ENCODE measurements at places on chromosomes 1 and 21.

- DNase-seq, result no peak
Measured at GRCh38 chr1:16888860-16889816, 6.6 kb upstream of the RNU1-2 start.

DNA sequence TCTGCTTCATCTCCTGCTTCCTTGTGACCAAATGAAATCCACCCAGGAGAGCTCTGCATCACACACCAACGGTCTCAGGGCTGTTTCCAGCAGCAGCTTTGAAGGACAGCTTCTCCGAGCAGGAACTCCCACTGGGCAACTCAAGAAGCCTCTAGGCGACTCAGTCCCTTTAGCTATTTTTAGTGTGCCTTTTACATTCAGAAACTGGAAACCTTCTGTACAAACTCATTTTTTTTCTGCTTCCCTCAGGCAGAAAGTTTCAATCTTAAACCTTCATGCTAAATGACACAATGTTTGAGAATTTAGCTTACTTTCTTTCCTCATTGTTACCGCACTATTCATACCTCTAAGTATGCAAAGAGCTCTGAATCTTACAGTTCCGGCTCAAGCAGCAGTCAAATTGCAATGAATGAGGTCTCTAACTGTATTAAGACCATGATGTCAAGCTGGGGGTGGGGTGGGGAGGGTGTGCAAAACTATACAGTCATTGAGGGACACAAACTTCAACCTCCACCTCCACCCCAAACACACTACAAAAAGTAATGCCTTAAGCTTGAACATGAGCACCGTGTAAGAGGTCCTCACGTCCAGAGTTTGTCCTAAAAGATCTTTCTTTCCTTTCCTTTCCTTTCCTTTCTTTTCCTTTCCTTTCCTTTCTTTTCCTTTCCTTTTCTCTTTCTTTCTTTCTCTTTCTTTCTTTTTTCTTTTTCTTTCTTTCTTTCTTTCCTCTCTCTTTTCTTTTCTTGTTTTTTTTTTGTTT lies 16.4 kb upstream of the TARBP1 start:
- DNase-seq, result peak; percentile 87

DNA sequence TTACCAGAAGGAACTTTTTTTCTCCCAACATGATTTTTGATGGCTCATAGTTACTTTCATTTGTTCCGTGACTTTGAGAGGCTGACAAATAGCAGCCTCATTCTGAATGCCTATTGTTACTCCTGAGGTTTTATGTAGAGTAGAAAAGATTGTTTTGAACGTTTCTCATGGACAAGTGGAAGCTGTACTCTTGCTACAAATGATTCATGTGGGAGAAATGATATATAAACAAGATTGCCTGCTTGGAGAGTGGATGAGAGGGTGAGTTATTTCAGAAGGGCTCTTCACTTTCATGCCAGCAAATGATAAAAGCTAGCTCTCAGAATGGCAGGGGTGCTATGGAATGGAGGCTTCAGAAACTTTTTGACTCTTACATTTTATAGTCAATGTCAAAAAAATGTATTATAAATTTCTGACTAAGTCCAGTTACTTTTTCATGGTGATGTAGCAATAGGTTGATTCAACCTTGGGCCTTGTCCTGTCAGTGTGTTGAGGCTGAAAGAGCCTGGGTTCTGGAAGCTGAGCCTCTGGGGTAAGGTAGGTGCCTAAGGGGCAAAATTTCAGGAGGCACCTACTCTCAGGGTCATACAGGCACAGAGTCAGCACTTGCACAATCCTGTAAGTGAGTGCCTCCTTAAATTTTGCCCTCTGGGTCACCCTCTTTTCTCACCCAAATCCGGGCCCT lies 19.4 kb downstream of the JUN start:
- peak; percentile 46 for DNase-seq

DNA sequence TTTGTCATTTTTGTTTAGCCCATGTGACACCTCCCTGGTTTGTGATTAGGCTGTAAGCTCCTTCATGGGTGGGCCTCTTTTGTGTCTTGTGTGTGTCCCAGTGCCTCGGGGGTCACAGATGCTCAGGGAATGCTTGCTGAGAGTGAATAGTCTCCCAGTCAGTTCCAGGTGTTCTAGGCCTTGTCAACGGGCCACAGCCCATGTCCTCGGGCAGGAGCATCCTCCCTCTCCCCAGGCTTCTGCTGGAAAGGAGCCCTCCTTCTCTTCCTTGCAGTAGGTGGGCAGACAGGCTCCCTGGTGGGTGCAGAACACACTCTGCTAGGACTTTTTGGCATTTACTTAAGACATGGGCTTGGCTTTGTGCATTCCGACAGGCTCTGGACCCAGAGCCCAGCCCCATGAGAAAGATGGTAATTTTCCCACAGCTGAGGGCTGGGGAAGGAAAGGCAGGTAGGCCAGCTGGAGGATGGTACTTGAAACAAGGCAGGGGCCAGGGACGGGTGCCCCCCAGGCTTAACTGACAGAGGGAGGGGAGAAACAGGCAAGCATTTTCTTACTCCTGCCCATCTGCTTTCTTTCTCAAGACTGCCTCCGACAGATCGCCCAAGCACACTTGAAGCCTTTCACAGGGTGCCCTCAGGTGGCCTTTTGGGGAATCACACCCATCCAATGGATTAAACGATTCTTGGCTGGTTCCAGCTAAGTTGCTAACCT lies 7.1 kb upstream of the CPLANE2 start:
- DNase-seq, result peak; percentile 45

DNA sequence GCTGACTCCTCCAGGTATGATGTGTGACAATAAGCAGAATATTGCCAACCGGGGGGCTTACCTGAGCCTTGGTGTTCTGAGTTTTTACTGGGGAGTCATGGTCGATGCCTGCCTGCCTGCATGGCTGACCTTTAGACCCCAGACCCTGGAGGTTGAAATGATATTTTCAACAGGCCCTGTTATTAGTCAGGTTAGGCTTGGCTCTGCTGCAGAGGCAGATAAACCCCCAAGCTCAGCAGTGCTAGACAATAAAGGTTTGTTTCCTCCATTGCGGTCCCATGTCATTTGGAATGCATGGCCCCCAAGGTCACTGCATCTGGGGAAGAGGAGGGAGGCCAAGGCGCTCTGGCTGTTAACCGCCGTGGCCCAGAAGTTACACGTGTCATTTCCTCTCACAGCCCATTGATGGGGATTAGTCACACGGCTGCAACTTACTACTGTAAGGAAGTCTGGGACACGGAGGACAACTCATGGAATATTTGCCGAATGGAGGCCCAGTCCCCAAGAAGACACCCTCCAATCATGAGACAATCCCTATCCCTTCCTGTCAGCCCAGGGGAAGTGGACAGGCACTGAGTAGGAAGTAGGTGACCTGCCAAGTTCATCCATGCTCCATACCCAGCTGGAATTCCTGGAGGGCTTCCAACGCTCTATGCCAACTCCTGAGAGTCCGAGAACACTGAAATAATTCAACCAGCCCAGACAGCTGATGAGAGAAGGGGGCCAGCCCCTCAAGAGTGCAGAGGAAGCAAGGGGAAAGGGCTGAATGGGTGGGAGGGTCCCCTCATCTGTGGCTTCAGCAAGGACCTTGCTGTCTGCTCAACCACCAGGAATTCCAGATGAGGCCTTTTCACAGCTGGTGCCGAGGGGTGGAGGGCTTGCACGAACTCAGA lies 97.3 kb downstream of the TAS1R2 start:
- DNase-seq, result no peak

DNA sequence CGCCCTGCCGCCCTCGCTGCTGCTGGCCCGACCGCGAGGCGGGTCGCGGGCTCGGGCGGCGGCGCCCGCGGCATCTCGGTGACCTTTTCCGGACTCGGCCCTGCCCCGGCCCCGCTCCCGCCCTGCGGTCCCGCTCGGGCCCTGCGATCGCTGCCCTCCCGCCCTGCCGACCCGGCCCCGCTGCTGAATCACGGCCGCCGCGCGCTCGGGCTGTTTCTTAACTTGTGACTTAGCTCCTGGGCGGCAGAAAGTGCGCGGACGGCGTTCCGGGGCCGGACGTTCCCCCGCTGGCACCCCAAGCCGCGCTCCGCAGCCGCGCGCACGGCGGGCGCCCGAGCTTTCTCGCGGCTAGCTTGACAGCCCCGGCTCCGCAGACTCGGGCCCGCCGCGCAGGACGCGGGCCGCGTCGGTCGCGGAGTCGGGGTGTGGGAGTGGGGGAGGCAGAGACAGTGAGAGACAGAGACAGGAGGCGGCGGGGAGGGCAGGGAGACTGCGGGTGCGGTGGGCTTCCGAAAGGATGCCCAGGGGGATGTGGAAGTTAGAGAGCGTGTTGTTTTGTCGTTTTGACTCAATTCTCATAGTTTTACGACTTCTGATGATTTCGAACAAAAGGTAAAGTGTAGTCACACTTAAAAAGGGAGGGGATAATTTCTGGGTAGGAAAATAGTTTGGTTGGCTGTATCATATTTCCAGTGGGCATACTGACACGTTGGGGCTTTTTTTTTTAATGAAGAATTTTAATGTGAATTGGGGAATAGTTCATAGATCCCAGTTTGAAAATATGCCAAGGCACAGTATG lies 49.8 kb downstream of the PRDM2 start:
- no peak for DNase-seq

DNA sequence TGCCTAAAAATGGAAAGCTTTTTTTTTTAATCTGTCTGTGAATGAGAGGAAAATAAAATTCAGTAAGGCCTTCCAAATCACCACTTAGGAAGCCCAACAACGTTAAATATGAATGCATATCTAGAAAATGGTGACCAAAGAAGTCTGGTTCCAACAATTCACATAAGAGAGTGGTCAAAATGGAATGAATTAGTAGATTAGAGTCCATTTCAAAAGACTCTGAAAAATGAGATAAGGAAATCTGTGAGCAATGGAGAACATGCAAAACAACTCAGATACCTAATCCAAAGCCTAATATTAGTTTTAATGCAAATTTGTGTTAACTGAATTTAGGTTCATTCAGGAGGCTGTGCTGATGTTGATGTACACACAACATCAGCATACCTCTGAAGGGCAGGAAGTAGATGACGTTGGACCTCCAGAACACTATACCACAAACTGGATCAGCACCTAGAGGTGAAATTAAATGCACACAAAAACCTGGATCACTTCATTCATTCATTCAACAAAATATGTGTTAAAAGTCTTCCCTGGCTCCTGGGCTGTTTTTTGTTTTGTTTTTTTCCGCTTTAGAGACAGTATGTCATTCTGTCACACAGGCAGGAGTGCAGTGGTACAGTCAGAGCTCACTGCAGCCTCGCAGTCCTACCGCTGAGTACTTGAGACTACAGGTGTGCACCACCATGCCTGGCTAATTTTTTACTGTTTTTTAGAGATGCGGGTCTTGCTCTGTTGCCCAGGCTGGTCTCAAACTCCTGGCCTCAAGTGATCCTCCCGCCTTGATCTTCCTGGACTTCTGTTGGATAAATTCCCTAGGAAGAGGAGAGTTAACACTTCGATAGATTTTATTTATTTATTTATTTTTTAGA lies 4.9 kb upstream of the BRWD1 start:
- DNase-seq, result no peak

GRCh38 chr1:229665912-229666558 lies 40.0 kb downstream of the URB2 start:
- DNase-seq, result no peak

- no peak for DNase-seq
Measured at GRCh38 chr1:32099426-32099825, 8.4 kb upstream of the KPNA6 start.

- DNase-seq, result no peak
Measured at GRCh38 chr1:76084029-76084627, 9.6 kb downstream of the ST6GALNAC3 start.

DNA sequence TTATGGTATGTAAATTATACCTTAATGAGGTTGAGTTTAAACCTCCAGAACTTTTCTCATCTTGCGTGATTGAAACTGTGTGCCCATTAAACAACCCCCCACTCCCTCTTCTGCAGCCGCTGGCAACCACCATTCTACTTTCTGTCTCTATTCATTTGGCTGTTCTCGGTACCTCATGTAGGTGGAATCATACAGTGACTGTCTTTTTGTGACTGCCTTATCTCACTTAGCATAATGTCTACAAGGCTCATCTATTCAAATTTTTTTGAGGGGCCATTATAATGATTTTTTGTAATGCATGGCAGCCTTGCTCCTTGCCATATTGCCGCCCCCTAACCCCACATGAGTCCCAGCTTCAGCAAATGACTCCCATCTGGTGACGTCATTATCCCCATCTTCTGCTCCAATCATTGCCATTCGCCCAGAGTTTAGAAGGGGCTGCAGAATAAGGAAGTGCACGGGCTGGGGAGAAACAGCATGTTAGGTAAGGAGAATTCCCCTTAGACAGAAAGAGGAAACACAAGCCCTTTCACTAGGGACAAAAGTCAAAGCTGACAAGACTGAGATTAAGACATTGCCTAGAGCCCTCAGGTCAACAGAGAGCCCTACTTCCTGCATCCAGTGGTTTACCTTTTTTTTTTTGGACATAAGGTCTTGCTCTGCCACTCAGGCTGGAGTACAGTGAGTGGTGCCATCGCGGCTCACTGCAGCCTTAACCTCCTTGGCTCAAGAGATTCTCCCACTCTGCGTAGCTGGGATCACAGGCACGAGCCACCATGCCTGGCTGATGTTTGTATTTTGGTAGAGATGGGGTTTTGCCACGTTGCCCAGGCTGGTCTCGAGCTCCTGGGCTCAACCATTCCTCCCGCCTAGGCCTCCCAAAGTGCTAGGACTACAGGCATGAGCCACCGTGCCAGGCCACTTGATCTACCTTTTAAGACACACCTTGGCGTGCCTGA lies 78.4 kb upstream of the ERRFI1 start:
- no peak for DNase-seq

DNA sequence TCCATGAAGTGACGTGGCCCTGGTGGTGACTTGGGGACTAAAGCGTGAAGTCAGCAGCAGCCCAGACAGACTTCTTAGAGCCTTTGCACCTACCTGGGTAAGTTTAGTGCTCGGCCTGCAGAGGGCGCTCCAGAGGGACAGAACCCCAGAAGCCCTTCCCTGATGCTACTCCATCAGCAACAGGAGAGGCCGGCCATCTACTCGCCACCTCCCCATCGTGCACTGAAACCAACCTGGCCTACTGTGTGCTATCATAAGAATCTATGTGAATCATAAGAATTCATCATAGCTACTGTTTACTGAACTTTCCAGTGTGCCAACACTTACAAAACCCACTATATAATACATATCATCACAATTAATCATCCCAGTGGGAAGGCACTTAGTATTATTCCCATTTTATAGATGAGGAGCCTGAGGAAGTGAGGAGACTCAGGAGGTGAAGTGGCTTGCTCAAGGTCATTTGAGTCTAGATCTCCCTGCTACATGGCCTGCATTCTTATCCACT lies 7.9 kb upstream of the EDN2 start:
- no peak for DNase-seq

- DNase-seq, result no peak
Measured at GRCh38 chr1:5934058-5934884, 58.0 kb downstream of the NPHP4 start.

- DNase-seq, result no peak
Measured at GRCh38 chr21:38322311-38322950, 65.6 kb downstream of the KCNJ15 start.

Measured in amniotic stem cell (primary cell).